ENCODE measurements at places on chromosomes 11 and 22.

- ATAC-seq: no peak
Measured at GRCh38 chr11:10488121-10488933, 33.3 kb downstream of the AMPD3 start.

DNA sequence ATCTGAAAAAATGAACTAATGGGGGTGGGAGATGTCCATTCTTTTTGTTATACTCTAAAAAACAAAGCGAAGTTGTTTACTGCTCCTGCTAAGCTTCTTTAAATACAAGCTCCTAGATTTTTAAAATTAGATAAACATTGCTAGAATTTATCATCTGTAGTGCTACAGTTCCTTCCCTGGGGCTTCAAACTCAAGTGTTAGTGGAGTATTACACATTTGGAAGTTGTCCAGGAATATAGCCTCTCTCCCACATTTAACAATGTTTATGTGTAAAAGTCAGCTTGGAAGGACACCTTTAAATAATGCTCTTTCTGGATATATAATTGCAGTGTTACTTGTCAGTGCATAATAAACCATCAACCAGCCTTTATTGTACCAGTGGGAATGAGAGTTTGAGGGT, 155.5 kb downstream of the SPON1 start:
- no peak for ATAC-seq

- no peak for ATAC-seq
Measured at GRCh38 chr11:46254133-46254491, 23.4 kb upstream of the CREB3L1 start.

- ATAC-seq: no peak
Measured at GRCh38 chr11:68053117-68053516, 14.3 kb downstream of the TCIRG1 start.
